AG09319 (cell line): ENCODE measurements at places on chromosomes 1 and 21.

DNA sequence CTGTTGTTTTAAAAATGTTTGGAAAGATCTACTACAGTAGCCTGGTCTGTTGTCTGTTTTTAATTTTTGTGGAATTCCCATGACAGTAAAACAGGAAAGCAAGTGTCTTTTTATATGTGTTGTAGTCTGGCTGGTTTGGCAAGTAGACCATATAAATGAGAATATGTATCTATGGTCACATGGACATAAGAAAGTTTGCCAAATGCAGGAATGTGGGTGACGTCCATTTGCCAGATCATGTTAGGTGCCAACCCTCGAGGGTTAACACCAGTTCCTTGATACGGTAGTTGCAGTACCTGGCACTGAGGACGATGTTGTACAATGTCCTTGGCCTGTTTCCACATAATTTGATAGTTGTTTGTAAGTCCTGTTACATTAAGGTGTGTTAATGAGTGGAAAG is 6.2 kb downstream of the DAP3 start:
- DNase-seq = no peak

GRCh38 chr1:25053576-25054250 is 123.6 kb upstream of the RUNX3 start:
- DNase-seq = no peak

DNA sequence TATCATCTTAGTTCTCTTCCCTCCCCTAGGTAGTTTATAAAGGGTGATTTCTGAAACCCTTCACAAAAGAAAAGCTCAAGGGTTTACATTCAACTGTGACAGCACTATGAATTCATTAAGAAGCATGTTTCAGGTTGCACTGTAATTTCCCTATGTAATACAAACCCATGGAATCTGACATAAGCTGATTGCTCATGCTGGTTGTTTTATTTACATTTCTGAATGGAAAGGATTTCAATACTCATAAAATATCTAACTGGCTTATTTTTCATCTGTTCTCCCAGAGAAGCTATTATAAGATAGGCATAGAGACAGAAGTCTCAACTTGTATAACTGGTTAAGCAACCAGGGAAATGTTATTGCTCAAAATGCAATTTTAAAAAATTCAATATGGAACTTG is 20.5 kb downstream of the WNT2B start:
- DNase-seq = no peak

DNA sequence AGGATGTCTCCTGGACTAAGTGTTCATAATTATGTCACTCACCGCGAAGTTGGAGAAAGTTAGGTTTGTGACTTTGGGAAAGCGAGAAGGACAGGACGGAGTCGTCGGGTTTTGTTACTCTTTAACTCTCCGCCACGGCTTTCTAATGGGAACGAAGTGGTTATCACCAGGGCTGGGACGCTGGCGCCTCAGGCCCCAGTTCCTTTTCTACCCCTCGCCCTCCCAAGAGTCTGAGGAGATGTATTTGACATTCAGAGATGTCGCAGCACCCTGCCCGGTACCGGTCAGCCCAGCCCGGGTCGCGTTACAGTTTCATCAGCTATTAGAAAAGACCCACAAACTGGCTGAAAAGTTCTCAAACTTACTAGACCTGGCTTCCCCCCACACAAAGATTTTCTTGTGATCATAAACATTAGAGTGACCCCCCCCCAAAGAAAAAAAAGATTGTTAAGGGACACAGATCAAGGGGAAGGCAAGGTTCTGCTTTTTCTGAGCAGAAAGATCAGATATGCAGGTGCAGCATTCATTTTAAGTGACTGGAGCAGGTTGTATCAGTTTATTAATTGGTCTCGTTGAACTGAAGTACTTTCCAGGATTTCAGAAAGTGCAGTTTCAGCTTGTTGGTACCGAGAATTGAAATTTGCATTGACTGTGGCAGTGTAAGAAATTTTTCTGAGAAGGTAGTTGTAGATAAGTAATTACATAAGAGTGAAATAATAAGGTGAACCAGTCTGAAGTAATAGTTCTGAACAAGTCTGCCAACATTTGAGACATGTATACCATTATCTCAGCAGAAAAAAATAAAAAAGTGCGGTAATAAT is 859 bp upstream of the ZBTB18 start:
- DNase-seq = no peak

- no peak for DNase-seq
Observed at GRCh38 chr1:197150336-197151005, 4.0 kb upstream of the ASPM start.

GRCh38 chr21:39671986-39672385 is 59.2 kb downstream of the B3GALT5 start:
- DNase-seq = no peak

DNA sequence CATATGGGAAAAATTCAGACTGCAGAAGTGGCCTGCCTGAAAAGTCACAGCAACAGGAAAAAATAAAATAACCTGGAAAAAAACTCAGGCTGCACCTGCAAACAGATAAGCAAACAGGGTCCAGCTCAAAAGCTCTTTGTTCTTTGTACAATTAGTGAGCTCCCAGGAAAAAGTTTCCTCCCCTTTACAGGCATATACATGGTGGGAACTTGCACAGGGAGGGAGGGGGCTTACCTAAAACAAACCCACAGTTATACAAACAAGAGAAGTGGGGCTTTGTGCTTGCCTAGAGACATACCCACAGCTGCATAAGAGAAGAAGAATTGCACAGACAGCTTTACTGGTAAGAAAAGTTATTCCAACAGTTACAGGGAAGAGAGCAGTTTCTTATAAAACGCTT is 31.7 kb upstream of the COG2 start:
- DNase-seq = no peak

- DNase-seq = no peak
Observed at GRCh38 chr1:179187735-179188471, 41.6 kb downstream of the ABL2 start.

GRCh38 chr1:233357595-233358397 is 30.3 kb downstream of the MAP3K21 start:
- DNase-seq = no peak

DNA sequence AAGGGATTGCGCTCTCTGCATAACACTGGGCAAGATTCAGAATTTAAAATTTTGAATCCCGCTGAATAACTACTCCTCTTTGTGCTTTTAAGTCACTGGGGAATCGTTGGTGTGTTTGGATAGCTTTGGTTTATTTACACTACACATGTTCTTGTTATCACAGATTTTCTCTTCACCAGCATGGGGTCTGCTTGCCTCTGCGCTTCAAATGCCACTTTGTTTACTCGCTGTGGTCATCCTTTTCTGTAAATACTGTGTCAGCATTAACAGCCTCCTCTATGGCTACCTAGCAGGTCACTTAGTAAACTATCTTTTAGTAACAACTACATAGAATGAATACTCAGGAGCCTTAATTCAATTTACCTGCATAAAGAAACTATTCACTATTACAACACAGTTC is 14.4 kb upstream of the KCNH1 start:
- DNase-seq = no peak

DNA sequence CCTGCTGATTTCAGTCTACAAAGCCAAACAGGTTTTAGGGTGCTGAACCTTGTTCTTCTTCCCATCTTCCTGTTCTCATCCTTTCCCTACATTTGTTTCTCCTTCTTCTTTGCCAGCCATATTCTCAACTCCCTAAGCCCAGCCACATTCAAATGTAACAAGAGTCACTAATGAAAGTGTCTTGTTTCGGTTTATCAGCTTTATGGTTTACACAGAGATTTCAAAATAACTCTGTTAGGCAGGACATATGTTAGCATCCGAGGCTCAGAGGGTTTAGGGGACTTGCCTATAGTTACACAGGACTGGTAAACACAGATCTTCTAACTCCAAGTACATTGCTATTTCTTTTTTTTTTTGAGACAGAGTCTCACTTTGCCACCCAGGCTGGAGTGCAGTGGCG is 61.3 kb downstream of the NDUFS5 start:
- DNase-seq = no peak

- no peak for DNase-seq
Observed at GRCh38 chr1:89453123-89453972, 71.3 kb upstream of the LRRC8B start.

DNA sequence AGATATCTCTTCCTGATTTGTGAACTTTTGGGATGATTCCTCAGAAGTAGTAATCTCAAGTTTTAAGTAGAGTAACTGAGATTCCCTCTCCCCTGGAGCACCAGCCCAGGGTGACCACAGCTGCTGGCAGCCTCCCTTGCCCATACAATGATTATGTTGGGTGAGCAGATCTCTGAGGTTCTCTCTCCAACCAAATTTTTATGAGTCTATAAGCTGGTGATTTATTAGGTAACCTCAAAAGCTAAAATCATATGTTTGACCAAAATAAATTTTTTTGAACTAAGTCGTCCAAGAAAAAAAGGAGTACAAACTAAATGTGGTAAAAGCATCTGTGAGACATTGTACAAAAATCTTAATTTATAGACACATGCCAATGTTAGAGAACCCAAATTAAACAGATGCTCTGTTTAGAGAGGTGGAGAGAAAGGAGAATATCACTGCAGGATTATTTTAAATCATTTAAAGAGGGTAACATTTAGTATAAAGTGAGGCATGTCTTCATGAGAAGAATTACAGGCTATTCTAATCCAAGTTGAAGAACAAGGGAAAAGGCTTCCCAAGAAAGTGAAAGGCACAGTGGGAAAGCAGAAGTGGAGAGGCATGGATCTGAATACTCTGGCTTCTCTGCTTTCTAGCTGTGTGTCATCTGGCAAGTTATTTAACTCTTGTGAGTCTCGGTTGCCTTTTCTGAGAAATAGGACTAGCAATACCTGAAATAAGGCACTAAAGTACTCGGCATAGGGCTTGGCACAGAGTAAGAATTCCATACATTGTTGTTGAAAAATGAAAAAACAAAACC is 2.5 kb downstream of the AKNAD1 start:
- DNase-seq = no peak

- DNase-seq = no peak
Observed at GRCh38 chr1:211928290-211928801, 97.8 kb upstream of the LPGAT1 start.

GRCh38 chr1:224492632-224493031 is 58.0 kb upstream of the WDR26 start:
- no peak for DNase-seq

DNA sequence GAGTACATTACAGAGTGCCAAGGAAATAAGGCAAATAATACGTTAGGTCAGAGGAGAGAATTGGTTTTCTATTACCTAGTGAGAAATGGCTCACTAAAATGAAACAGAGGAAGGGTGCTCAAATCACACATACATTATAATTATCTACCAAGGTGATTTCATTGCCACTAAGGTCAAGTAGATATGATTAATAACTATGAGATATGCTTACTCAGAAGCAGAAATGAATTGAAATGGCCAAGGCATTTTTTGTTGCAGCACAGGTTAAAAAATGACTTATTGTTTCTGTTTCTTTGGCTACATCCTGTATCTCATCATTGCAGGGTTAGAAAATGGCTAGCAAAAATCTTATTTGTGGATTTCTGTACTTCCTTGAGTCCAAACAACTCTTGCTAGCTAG is 154.5 kb upstream of the GORAB start:
- no peak for DNase-seq

- DNase-seq = no peak
Observed at GRCh38 chr1:221993444-221993948, 251.6 kb upstream of the DUSP10 start.
